ENCODE measurements at places on chromosomes 6 and 20.

- DNase-seq, result no peak
Measured at GRCh38 chr20:36107881-36108280, 46.7 kb upstream of the EPB41L1 start.

DNA sequence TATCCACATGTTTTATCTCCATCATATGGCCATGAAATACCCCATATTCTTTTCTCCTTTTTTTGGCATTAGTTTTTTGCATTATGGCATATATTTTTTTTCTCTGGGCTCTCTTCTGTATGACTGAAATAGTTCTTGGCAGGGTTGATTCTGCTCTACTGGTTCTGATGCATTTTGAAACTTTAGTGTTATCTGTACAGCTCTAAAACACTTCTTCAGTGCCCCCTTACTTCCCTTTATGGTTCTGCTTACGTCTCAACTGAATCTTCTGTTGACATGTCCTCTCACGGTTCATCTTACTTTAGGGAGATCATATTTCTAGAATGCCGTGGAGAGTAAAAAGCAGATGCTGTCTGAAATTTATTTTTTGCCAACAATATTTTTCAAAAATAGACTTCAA, 23.2 kb upstream of the TXNDC5 start:
- no peak for DNase-seq

GRCh38 chr20:50068041-50068651, 44.8 kb downstream of the UBE2V1 start:
- no peak for DNase-seq

- peak; percentile 68 for DNase-seq
Measured at GRCh38 chr6:134173936-134174671, 121.7 kb upstream of the SLC2A12 start.

- no peak for DNase-seq
Measured at GRCh38 chr6:130526466-130526865, 160.6 kb downstream of the TMEM200A start.

GRCh38 chr20:32972181-32973076, 31.8 kb downstream of the SUN5 start:
- no peak for DNase-seq

DNA sequence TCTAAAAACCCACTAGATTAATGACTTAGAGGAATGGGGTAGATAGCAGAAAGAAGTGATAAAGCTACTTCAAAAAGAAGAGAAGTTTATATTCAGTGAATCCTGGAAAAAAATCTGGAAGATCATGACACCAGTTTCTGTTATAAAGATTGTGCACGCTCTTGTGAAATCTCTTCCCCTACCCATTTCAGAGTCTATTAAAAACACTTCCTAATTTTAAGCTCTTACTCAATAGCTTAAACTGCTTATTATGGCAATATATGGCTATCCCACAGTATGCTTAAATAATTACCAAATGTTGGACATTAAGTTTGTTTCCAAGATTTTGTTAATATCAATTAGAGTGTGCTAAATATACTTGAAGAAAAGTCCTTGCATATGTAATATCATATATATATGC, 585.3 kb upstream of the MAN1A1 start:
- no peak for DNase-seq

GRCh38 chr6:145601397-145601796, 133.9 kb downstream of the EPM2A start:
- DNase-seq, result no peak

DNA sequence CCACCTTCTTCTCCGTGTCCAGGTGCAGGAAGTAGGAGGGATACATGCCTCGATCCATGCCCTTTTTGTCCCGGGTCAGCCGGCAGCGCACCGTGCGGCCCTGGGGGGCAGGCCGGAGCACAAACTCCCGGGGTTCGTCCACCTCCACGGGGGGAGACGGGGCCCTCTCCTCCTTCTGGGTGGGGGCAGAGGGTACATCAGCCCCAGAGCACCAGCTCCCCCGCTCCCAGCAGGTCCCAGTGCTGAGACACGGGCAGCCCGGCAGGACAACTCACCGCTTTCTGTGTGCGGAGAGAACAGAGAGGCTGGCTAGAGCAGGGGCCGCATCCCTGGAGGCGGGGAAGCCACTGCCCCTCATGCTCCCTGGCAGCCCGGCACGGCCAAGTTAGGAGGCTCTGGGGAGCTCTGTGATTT, 6.7 kb downstream of the TULP1 start:
- no peak for DNase-seq

DNA sequence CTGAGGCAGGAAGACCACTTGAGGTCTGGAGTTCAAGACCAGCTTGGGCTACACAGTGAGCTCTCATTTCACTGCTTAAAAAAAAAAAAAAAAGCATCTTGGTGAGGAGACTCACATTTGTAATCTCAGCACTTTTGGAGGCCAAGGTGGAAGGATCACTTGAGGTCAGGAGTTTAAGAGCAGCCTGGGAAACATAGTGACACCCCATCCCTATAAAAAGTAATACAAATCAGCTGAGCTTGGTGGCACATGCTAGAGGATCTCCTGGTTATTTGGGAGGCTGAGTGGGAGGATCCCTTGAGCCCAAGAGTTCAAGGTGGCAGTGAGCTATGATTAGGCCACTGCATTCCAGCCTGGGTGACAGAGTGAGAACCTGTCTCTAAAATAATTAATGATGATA, 29.4 kb upstream of the SYNCRIP start:
- DNase-seq, result no peak

DNA sequence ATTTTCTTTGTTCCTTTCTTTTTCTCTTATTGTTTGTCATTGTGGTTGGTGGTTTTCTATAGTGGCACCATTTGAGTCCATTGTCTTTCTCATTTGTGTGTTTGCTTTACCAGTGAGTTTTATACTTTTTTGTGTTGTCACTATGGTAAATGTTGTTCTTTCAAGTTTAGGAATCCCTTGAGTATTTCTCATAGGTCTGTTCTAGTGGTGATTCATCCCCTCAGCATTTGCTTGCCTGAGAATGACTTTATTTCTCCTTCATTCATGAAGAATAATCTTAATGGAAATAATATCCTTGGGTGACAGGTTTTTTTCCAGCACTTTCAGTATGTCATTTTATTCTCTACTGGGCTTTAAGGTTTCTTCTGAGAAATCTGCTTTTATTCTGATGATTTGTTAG, 209.2 kb upstream of the ASCC3 start:
- DNase-seq, result no peak

DNA sequence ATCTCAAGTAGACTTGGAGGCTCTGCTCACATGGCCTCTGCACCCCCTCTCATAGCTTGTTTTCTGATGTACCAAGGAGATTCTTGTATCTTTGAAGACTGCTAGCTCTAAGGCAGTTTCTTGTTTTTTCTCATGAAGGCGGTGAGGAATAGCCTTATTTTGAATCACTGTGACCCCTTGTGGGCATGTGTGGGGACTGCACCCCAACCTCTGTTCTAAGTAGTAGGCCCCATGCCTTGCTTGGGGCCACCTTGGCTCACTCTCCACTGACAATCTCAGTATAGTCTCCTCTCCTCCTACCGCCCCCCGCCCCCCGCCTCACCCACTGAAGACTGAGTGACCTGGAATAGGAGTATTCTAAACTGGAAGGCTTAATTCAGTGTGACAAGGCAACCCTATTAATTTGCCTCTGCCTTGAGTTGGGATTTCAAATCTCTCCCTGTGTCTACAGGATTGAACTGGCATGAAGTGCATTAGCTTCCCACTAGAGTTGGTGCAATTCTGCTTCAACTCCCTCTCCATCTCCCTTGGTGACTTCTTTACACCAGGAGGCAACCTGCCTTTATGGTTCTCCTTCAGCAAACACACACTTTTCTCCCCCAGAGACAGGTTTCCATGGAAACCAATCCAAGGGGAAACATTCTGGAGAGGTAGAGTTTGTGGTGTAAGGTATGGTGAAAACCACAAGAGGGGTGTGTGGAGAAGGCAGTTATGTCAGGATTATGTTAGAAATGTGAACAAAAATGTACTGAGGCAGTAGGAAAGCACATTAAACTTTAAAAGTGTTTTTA, 75.4 kb upstream of the ECI2 start:
- no peak for DNase-seq

DNA sequence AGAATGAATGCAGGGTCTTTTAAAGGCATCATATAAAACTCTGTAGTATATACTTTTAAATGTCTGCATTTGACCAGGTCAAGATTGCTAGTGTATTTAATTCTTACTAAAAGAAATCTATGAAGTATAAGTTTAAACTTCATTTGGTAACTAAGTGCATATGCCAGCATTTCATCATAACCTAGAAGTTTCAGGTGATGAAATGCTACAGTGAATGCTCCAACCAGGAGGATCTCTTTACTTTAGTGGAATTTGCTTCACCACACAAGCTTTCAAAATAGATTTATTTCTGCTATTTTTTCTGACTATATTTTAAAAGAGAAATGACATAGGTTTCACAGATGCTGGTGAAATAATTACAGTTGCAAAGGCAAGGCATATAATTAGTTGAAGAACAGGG, 141.9 kb downstream of the HIVEP2 start:
- no peak for DNase-seq

DNA sequence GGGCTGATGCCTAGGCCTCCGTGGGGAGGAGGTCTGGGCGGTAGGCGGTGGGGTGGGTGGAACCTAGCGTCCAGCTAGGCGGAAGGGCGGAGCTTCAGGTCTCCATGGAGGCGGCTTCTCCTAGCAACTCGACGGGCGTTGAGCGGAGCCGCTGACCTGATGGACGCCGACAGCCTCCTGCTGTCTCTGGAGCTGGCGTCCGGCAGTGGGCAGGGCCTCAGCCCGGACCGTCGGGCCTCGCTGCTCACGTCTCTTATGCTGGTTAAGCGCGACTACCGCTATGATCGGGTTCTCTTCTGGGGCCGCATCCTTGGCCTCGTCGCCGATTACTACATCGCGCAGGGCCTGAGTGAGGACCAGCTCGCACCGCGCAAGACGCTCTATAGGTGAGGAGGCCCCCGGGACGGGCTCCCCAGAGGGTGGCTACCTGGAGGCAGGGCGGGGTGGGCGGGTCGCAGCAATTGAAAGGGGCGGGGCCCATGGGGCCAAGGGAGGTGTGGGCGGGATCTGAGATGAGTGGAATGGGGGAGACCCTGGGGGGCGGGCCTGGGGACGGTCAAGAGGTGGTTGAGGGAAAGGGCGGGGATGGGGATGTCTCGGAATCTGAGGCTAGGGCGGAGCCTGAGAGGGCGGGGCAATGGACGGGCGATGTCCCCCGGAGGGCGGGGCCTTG, at the start of gene RSPH9:
Gene RSPH9, plus strand, starts transcription at position 97 of the 673 bp plus-strand sequence. Its CDS starts 63 bp downstream, at position 160.
- DNase-seq, result no peak

DNA sequence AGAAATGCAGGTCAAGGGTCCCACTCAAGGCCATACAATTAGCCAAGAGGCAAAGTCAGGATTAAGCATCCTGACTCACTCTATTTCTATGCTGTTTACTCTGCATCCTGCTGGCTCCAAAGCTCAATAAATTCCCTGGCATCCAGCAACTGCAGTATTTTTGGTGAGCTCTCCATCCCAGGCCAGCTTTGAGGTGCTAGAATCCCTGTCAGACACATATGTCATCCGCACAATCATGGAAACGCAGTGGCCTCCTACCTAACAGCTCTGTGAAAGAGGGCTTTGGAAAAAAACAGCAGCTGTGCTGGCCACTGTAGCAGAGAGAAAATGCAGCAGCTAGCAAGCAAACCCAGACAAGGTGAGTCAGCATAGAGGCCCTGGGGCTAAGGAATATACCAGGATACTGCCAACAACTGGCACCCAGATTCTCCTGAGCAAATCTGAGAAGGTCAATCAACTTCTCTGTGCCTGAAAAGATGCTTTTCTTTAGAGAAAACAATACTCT, 58.4 kb downstream of the ANKEF1 start:
- DNase-seq, result no peak

- DNase-seq, result no peak
Measured at GRCh38 chr20:53925651-53926401, 144.6 kb downstream of the BCAS1 start.

DNA sequence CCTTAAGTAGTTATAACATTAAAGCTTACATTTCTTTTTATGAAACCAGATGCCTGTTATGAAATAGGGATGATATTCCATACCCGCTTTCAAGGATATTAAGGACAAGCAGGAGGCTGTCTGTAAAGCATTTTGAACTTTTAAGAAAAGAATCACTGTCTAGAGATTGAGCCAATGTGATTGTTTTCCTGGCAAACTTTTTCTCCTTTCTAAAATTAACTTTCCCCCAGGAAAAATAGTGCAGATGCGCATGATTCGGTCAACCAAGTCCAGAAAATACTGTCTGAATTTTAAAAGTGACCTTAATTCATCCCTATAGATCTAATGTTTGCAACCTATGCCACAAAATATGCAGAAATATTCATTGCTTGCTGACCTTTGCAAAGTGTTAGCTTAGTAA, 15.1 kb upstream of the DEK start:
- no peak for DNase-seq

DNA sequence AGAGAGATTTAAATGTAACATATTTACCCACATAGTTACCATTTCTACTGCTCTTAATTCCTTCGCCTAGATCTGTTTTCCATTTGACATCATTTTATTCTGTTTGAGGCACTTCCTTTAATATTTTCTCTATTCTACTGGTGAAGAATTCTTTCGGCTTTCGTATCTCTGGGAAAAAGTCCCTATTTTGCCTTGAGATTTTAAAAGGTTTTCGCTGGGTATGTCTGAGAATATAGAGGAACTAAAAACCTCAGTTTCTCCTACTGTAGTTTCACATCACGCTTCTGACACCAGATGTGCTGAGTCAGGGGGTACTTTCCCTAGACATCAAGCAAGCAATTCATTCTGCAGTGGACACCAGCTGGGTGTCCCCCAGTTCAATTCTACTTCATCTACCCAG, 61.7 kb downstream of the E2F3 start:
- no peak for DNase-seq

GRCh38 chr6:10487668-10488327, 33.4 kb upstream of the GCNT2 start:
- no peak for DNase-seq

DNA sequence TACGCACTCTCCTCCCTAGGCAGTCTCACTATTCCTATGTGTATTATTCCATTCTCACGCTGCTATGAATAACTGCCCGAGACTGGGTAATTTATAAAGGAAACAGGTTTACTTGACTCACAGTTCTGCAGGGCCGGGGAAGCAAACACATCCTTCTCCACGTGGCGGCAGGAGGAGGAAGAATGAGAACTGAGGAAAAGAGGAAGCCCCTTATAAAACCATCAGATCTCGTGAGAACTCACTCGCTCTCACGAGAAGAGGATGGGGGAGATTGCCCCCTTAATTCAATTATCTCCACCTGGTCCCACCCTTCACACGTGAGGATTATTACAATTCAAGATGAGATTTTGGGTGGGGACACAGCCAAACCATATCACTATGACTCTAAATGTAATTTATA, 61.9 kb downstream of the ECT2L start:
- DNase-seq, result no peak

DNA sequence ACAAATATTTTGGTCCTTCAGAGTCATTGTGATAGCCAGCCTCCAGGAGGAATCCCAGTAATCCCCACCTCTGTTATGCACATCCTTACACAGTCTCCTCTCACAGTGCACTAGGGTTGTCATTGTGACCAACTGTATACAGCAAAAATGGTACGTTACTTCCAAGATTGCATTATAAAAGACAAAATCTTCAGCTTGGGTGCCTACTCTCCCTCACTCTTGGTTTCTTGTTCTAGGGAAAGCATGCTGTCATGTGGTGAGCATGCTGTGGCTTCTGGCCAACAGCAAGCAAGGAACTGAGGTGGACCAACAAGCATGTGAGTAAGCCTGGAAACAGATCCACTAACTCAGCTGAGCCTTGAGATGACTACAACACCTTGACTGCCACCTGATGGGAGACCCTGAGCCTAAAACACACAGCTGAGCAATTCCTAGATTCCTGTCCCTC, 130.1 kb upstream of the DST start:
- no peak for DNase-seq

GRCh38 chr6:29624520-29624961, 8.4 kb downstream of the GABBR1 start:
- no peak for DNase-seq

All from renal cortex interstitium (tissue), 15 donors.